Stimulated activated CD8-positive, alpha-beta memory T cell treated with anti-CD3 and anti-CD28 coated beads, Interleukin-12 subunit alpha, Interleukin-12 subunit beta, amount 100 ng/mL, for 4 hours (primary cell): ENCODE measurements at places on chromosomes 2 and 18.

DNA sequence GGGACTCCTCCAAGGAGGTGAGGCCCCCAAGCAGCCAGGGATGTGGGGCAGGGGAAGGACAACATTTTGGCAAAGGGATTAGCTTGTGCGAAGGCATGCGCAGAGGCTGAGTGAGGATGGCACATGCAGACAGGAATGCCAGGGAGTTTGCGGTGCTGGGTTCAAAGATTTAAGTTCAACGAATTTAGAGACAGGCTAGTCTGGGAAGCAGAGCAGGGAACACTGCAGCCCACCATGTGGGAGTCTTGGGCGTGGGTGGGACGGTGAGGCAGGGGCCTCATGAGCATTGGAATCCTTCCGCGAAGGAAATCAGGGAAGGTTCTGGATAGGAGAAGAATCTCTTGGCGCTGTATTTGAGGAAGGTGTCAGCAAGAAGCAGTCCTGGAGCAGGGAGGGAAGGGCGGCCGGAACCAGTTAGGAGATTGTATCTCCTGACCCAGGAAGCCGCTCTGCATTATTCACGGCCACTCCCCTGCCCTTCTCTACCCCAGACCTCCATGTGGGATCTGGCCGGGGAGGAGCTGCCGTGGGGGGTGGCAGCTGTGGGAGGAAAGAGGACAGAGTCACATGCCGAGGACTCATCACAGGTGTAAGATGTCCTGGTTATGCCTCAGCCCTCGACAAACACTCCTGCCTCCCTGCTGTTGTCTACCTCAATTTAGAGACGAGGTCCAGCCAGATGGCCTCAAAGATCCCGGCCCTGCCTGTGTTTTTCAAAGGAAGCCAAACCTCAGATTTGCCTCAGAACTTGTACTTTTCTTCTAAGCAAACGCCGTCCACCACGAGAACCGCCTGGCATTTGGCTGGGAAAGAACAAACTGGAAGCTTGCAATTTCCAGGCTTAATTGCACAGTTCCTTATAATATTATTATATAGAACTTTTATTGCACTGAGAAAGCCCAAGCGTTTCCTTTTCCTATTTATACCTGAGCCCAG lies 123.7 kb upstream of the SMAD2 start:
- DNase-seq, result no peak

DNA sequence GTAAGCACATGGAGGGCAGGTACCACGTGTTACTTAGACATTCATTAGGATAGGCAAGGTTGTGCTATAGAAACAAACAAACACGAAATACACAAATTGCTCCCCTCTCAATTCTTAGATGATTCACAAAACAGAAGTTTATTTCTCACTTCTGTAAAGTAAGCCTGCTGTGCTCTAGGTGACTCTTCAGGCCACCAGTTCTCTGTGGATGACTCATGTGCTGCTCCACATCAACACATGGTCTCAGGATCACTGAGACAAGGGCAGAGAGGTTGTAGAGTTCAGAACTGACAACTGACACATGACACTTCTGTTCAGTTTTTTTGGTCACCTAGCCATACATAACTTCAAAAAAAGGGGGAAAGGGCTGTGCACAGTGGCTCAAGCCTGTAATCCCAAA lies 70.6 kb downstream of the DAW1 start:
- no peak for DNase-seq

- DNase-seq, result no peak
These were observed 92.9 kb downstream of the MREG start for GRCh38 chr2:215920244-215921100.

DNA sequence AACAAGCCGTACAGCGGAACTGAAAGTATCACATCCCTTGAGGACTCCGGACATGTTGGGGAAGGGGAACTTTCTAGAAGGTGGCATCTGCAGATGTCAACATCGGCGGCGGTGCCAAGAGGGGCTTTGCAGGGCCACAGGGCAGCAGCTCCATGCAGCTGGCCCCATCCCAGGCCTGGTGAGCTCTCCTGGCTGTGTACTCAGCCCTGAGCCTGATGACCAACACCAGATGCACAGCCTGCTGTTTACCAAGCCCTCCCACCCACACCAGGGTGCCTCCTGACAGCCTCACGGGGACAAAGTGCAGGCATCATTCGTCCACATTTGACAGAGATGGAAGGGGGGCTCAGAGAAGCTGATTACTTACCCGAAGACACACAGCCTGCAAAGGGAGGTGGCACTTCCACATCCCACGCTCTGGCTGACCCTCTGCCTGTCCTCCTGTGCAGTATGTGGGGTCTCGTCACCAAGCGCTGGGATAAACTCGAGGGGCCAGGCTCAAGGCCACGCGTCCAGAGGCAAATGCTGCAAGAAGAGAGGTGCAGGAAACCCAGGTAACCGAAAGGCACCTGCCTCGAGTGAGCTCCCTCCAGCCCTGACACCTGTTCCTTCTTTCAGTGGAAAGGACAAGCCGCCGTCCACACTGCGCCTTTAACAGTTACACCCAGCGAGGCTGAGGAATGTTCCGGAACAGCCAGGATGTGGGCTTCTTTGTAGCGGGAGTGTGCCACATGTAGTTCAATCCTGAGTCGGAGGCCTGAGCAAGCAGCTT lies 69.0 kb upstream of the ASAP2 start:
- DNase-seq, result no peak

- DNase-seq, result peak; percentile 1
These were observed 110.5 kb downstream of the TCF4 start for GRCh38 chr18:55477499-55477859.

DNA sequence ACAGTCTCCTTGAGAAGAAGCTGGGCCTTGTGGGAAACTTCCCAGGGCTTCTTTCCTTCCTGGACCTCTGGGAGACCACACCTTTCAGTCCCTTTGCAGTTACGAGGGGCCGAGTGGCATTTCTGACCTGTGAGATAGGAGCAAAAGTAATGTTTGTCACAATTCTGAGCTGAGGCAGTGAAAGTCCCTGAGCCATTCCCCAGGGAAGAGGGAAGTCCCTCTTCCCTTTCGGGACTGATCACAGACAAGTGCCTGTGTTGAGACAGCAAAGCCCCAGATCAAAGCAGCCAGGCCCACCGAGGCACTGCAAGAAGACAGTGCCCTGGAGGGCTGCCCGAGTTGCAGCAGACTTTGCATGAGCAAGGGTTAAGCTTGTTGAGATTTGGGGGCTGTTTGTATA lies 41.9 kb downstream of the RHOB start:
- no peak for DNase-seq

DNA sequence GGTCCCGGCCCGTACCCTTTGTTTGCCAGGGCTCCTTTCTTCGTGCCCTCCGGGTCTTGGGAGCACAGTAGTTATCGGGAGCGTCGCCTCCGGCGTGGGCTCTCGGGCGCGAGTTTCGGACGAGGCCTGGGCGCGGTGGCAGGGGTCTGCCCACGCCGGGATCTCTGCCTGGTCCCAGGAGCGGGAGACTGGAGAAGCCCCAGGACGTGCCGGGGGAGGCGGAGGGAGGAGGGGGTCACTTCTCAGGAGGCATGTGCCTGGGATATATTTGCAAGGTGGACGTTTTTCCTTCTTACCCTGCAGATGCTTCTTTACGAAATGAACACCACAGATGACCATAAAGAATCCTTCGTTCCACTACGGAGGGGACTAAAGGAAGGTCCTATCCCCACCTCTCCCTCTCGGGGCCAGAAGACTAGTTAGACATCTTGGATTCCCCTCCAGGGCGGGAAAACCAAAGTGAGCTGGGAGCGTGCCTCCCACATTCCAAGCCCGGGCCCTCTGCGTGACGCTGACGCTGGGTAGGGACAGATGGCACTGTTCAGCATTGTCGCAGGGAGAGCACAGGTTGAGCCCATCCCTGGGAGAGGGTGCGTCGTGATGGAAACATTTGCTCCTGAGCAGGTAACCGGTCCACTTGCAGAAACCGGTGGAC lies 483 bp upstream of the FHL2 start:
- DNase-seq, result no peak

DNA sequence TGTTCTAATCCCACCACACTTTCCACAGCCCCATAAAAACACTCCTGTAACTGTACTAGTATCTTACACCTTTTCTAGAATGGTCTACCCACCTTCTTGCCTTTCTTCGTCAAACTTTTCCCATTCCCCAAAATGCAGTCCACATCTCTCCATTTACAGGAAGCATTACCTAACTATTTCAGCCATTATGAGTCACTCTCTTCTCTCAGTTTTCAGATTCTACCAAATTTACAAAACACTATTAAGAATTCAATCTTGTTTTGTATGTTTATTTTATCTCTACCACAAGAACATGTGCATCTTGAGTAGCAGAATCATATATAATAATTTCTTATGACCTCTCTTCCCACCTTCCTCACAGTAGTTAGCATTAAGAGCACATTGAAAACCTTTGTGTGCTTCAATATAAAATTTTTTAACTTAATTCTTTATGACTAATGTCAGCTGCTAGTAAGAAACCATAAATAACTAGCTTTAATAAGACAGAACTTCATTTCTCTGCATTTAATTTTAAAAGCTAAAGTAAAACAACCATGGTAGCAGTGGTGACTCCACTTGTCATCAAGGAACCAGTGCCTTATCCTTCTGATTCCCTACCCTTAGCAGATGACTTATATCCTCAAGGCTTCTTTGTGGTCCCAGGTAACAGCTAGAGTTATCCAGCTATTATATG lies 56.6 kb upstream of the MAP2 start:
- DNase-seq, result no peak

- DNase-seq, result no peak
These were observed 20.1 kb downstream of the DOCK10 start for GRCh38 chr2:225022188-225022587.

DNA sequence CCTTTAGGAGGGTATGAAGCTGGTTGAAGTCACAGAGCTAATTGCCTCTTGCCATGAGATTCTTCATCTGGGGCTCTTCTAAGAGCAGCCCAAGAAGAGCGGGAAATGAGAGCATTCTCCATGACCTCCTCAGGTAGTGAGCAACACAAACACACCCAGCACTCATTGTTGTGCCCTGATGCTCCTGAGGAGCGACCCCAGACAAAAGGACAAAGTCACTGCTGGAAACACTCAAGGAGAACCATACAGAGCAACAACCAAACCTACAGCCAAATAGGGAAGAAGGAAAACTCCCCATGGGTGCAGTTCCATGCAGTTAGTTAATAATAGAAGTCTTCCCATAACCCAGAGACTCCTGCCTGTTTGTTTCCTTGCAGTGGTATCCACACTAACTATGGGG lies 426.0 kb upstream of the CRIM1 start:
- DNase-seq, result no peak

- no peak for DNase-seq
These were observed 22.4 kb downstream of the LHCGR start for GRCh38 chr2:48733067-48733503.

DNA sequence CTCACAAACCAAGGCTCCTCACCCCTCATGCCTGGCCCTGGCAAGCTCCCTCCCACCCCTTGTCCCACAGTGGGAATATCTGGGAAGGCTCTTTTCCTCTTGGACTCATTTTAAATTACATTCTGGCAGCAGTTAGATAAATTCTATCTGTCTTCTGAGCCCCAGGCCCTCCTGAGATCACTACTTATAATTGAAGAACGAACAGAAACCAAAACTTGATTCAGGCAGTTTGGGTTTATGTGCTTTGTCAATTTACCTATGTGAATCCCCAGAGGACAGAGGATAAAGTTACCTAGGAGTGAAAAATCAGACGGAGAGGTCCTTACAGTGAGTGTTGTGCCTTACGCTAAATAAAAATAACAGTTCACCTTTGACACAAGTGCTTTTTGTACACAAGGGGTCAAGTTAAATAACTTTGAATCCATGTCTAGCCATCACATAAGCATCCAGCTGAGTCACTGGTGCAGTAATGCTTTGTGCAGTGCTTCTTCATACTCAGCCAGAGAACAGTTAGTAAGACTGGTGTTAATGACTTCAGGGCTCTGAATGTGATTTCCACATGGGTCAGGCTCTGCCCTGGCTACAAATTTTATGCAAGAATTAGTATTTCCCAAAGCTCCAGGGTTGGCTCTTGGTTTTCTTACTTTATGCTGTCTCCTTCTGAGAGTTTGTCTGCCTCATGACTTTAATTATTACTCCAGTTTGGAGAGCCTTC lies 329.3 kb downstream of the INSIG2 start:
- no peak for DNase-seq

DNA sequence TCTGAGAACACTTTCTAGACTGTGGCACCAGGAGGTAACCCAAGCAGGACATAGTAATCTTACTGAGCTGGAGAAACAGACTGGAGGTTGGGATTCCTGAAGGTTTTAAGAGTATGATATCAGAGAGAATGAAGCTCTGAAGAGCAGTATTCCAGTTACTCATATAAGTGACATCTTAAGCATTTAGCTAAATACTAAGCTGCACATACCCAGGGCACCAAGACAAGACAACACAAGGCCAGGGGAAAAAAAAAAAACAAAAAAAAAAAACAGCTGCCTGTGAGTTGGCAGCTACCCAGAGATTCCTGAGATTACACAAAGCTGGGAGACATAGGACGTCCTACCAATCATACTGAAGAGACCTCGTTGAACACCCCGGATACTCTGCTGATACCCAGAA lies 175.8 kb downstream of the SRBD1 start:
- DNase-seq, result no peak

GRCh38 chr2:153986488-153987229 lies 114.9 kb downstream of the GALNT13 start:
- DNase-seq, result no peak
